ENCODE measurements at places on chromosomes 7 and 10.
A peak's percentile ranks its signal among the peaks of the same experiment; 100 is the strongest.

DNA sequence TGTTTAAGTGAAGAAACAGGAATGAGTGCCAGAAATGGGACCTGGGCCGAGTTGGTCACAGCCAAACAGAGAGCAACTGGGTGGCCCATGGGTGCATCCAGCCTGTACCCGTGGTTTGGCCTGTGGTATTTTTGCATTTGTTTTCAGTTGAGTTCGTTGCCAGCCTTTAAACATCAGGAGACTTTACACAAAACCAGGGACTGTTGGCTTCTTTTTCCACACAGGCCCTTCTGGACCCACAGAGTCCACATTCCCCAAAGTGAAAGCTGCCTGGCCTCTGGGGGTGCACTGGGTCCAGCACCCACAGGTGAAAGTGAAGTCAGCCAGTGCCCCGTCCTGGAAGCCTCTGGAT is 54.1 kb upstream of the TNS3 start:
- DNase-seq: no peak

DNA sequence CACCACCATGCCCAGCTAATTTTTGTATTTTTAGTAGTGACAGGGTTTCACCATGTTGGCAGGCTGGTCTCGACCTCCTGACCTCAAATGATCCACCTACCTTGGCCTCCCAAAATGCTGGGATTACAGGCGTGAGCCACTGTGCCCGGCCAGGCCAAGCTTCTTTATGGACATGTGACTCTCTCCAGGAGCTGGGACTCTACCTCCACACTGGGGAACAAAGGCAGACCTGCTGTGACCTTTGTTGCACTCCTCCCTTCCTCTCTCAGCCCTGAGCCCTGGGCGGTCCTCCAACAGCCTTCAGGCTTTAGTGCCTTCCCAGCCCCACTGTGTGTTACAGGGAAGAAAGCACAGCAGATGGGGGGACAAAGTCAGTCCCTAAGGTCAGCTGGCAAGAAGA is 55.0 kb upstream of the DUSP5 start:
- DNase-seq: no peak

GRCh38 chr7:7696458-7697119 is 21.8 kb downstream of the RPA3 start:
- peak; percentile 27 for DNase-seq

GRCh38 chr7:134153493-134154136 is 26.5 kb downstream of the LRGUK start:
- DNase-seq: peak; percentile 1

DNA sequence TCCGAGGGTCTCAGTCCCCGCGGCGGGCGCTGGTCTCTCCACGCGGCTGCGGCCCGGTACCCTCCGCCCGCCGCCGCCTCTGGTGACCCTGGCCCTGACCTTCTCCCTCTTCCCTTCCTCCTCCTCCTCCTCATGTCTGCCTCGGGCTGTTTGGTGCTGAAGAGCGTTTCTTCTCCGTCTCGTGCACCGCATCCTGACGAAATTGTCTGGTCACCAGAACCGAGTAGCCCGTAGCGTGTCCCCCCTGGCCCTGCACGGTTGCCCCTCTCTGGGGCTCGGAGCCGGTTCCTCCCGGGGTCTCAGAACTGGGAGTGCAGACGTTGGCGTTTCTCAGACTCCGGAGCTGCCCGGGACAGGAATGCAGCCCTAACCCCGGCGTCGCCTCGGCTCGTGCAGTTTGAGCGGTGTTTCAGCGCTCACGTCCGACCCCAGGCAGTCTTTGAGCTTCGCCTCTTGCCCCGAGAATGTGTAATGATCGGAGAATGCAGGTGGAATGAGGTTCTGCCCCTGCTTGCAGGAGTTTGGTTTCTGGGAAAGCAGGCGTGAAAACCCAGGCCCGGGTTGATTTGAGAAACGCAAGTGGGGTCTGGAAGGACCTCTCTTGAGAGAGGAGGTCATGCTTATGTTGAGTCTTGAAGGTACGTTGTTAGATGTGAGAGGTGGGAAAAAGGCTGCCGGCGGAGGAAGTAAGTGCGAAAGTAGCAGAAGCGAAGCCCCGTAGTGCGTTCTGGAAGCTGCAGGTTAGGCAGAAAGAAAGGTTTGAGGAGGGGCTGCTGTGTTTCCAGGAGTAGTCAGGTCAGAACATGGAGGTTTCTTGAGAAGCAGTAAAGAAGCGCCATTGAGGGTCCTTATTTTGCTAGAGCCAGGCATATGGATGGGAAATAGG is 743 bp downstream of the RBM17 start:
- peak; percentile 19 for DNase-seq

- no peak for DNase-seq
Measured at GRCh38 chr10:26987851-26988250, 112.4 kb downstream of the ANKRD26 start.

- no peak for DNase-seq
Measured at GRCh38 chr7:122363144-122363543, 58.6 kb upstream of the FEZF1 start.

DNA sequence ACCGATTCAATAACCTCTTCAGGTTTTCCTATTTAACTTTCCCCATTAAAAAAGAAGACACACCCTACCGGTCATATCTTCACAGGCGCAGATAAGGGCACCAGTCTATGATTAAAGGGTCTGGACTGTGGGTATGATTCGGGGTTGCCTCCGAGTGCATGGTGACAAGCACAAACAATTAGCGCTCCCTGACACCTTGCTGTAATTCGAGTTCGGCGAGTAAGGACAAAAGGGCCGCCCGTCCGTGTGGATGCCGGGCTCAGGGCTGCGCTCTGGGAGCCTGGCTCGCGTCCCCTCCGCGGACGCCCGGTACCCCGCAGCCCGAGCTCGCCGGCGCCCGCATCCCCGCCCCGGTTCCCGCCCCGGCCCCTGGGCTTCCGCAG is 111.9 kb upstream of the RHEB start:
- DNase-seq: peak; percentile 19

DNA sequence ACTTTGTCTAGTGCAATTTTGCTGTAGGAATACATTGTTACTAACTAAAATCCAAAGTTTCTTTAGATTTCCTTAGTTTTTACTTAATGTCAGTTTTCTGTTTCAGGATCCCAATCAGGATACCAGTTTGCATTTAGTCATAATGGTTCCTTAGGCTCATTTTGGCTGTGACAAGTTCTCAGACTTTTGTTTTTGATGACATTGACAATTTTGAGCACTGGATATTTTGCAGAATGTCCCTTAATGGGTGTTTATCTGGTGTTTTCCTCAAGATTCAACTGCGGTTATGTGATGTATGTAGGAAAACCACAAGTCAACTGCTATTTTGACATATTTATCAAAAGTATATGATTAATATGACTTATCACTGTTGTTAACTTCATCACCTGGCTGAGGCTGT is 482.6 kb downstream of the PCDH15 start:
- DNase-seq: no peak

- DNase-seq: no peak
Measured at GRCh38 chr10:36119455-36119854, 477.4 kb upstream of the FZD8 start.

DNA sequence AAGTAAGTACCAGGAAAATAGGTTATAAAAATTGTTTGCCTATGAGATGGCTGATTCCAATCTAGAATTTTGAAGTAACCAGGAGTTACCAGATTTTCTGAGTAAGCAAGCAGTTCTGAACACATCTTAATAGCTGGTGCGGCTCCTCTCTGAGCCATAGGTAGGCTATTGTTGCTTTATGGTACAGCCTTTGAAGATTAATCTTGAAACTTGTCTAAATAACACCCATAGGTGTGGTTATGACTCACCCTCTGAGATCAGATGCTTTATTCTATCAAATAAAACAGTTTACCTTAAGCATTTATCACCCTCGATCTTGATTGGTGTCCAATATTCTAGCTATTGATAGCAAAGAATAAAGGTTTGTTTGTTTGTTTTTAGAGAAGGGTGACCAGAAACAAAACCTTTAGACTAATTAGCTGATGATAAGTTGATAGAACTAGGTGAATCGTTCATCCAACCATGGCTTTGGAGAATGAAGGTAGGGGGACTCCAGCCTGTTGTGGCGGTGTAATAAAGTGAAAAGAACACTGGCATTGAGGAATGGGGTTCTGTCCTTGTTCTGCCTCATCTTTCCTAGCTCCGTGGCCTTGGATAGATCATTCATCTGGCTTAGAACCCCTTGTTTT is 72.2 kb downstream of the VTI1A start:
- no peak for DNase-seq
